ENCODE measurements at places on chromosomes 3 and 15.

DNA sequence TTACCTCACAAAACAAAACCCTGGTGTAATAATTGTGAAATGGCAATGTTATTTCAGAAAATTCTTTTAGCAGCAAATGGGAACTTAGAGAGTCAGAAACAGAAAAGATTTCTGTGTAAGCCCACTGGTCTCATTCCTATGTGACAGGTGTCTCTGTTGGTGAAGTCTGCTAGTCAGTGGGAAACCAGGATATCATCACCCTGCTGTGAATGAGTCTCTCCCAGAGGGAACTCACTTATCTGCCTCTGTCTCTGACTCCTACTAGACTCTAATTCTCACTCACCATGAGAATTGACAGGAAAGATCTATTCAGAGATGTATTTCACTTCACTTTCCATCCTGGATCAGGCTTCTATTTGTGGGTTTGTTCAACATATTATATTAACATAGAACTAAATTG lies 266.0 kb downstream of the EPHA3 start:
- no peak for DNase-seq

GRCh38 chr15:85534031-85534430 lies 153.6 kb downstream of the AKAP13 start:
- no peak for DNase-seq

- no peak for DNase-seq
Measured at GRCh38 chr3:108338901-108339545, 42.7 kb downstream of the HHLA2 start.

DNA sequence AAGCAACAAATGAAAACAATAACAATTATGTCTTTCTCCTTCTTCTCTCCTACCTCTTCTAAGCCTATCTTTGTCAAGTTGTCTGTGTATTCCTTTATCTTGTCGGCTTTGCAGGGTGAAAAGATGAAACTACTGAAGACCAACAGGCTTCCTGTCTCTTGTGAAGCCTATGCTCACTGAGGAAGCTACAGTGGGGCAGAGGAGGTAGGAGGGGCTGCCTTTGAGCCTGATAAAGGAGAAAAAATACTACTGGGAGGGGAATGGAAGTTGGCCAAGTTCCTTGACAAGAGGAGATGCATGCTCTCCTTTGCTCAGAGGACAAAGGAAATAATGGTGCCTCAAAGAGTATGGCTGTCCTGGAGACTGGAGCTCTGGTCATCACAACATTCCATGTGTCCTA lies 92.0 kb downstream of the IGSF11 start:
- DNase-seq = no peak

GRCh38 chr15:59237119-59237855 lies 30.6 kb downstream of the LDHAL6B start:
- no peak for DNase-seq

DNA sequence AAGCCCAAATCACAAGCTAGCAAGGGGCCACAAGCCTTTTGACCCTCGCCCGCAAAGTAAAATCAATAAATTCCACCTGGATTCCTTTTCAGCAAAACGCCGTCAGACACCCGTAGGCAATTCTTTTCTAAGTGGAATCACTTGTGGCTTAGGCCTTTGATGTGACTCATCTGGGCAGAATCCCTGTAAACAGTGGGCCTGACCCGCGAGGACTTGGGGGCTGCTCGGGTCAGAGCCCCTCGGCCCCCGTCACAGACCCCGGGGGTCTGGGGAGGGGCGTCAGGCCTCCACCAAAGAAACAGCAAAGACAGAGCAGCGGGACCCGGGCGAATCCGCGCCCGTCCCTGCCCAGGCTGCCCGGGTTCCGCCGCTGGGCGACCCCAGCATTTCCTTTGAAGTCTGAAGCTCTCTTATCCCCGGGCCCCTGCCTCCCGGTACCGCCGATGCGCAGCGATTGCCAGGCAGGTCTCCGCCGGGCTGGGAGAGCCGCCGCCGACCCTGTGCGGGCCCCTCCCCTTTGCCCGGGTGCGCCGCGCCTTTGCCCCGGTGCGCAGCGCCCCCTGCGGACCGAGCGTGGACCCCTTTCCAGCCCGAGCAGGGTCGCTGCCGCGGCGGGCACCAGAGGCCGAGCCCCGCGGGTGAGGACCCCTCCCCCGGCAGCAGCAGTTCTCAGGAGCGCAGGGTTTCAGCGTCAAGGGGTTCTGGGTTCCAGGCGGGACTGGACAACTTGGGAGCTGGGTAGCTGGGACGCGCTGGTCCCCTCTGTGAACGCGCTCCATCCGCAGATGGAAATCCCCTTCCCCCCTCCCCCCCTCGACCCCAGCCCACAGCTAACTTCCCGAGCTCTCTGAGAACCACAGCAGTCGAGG lies 178.3 kb downstream of the UACA start:
- no peak for DNase-seq

DNA sequence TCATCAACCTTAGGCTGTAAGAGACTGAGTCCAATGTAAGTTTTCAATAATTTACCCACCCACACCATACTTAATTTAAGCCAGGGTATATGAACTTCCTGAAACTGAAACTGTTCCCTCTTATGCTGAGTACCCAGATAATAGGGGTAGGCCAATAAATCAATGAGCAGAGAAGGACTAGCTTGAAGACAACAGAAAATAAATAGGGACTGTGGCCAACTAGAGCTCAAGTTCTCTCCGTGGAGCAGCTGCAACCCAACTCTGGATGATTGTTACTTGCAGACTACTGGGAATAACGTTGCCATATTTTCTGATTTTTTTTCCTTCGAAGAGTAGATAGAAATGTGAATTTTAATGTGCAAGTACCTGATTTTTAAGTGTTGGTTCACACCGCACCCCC lies 128.0 kb downstream of the ATG7 start:
- no peak for DNase-seq

DNA sequence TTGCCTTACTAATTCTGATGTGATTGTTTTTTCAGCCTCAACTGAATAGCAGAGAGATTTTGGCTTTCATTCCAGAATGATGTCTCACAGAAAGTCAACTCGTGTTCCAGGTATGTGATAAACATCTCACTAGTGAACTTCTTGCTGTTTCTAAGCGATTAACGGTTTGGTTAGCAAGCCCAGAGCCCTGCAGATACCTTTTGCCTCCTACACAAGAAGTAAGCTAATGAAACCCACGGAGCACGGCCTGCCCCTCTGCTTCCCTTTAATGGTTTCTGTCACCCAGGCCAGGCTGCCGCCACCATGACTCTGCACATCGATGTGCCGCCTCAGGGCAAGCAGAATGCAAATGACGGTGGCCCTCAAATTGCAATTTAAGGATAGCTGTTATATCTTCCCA lies 155.9 kb upstream of the ICE2 start:
- DNase-seq = no peak

GRCh38 chr3:11636394-11636770 lies 7.3 kb downstream of the VGLL4 start:
- DNase-seq = no peak

GRCh38 chr3:96294143-96294542 lies 520.3 kb upstream of the EPHA6 start:
- DNase-seq = no peak

GRCh38 chr15:74340150-74340549 lies 27.3 kb downstream of the CYP11A1 start:
- DNase-seq = no peak

GRCh38 chr3:123341-123740 lies 73.2 kb upstream of the CHL1 start:
- no peak for DNase-seq

DNA sequence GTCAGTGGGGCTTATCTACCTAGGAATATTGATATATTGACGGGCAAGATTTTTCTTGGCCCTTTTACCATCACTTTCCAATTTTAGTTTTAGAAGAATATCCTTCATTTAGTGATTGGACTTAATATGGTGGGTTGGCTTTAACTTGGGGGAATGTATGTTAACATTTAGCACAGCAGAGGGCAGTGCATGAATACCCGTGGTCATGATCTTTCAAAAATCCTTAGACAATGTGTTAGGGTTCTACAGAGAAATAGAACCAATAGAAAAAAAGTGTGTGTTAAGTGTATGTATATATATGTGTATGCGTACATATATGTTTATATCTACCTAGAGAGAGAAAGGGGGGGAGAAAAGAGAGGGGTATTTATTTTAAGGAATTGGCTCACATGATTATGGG lies 36.9 kb downstream of the GPR171 start:
- no peak for DNase-seq

- DNase-seq = peak; percentile 21
Measured at GRCh38 chr3:9615003-9615628, 34.2 kb upstream of the MTMR14 start.

GRCh38 chr3:4776980-4777581 lies 202.2 kb upstream of the BHLHE40 start:
- no peak for DNase-seq

DNA sequence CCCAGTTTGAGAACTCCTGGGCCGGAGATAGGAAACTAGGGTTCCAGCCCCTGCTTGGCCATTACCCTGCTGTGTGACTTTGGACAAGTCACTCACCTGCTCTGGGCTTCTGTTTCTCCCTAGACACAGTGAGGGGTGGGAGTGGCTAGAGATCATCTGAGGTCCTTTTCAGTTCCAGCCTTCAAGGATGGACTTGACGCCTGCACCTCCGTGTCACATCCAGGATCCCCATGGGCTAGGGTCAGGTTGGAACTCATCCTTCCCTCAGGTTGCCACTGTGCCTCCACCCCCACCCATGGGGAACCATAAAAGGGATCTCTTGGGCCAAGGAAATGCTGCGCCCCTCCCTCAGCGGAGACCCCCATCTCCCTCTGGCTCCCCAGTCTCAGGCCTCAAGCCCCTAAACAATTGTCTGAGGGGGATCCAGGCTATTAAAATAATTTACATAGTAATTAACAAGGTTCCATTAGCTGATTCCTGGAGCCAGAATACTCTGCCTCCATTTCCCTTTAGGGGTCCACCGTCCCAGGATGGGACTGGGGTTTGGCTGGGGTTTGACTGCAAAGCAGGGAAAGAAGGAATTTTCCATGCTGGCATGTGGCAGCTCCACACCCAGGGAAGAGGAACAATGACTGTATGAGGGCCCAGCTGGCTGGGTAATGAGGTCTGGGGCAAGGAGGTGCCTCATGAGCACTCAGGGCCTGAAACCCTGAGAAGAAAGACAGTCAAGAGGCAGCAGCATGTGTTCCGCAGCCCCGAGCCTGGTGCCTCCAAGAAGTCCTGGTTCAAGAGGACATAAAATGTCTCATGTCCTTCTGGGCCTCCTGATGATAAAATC lies 177.7 kb downstream of the SMAD6 start:
- no peak for DNase-seq

- no peak for DNase-seq
Measured at GRCh38 chr3:88149101-88149508, 654 bp upstream of the C3orf38 start.

DNA sequence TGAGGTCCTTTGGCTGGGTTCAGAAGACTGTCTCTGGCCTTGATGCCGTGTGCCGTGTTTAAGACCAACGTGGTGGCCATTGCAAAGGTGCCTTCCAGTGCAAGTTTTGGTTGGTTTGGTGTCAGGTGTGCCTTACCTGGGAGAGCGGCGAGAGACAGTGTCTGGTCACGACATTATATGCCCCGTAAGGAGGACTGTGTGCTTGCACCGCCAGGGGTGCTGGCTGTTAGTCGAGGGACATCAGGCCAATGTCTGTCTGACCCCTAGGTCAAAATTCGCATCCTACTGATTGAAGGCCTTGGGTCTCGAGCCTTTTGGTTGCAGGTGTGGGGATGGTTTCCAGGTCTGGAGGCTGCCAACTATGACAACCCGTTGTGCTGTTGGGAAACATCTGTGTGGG lies 111.9 kb downstream of the SNRPN start:
- no peak for DNase-seq

- DNase-seq = no peak
Measured at GRCh38 chr15:51907136-51907862, 64.3 kb downstream of the LEO1 start.

GRCh38 chr15:35753486-35753885 lies 207.5 kb upstream of the DPH6 start:
- DNase-seq = no peak

DNA sequence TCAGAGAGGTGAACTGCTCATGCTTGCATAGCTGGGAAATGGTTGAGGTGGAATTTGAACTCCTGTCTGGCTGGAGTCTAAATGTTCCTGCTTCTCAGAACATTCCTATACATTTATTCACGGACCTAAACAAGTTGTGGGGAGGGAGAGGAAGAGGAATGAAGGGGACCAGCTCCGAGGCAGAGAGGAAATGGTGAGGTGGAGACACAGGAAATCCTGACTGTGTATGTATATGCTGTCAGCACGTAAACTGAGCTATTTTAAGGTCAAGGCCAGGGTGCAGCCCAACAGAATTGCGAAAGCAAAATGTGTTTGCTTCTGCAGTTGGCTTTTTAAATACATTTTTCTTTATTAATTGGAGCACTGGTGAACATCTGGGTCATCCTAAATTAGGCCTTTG lies 74.1 kb upstream of the POMGNT2 start:
- no peak for DNase-seq

DNA sequence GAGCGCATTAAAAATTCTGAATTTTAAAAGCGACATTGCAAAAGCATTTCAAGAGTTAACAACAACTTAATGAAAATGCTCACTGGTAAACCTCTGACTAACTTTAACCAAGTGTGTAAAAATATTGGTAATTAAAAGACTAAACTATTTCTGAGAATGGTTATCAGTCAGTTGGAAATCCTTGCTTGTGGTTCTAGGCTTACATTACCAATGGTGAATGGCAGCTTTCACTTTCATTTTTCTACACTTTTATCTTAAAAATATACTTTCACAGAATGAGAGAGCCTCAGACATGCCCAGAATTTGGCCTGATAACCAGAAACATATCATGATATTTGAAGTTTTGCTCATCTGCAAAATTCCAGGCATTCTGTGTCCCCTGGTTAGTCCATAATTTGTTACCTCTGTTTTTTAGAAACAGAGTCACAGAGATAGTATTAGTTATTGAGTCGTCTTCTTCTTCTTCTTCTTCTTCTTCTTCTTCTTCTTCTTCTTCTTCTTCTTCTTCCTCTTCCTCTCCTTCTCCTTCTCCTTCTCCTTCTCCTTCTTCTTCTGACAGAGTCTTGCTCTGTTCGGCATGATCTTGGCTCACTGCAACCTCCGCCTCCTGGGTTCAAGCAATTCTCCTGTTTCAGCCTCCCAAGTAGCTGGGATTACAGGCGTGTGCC lies 5.5 kb upstream of the RNF111 start:
- no peak for DNase-seq

GRCh38 chr3:71754610-71755253 lies 1.1 kb downstream of the GPR27 start:
- DNase-seq = no peak

- DNase-seq = no peak
Measured at GRCh38 chr15:80155001-80155377, 2.2 kb downstream of the FAH start.

DNA sequence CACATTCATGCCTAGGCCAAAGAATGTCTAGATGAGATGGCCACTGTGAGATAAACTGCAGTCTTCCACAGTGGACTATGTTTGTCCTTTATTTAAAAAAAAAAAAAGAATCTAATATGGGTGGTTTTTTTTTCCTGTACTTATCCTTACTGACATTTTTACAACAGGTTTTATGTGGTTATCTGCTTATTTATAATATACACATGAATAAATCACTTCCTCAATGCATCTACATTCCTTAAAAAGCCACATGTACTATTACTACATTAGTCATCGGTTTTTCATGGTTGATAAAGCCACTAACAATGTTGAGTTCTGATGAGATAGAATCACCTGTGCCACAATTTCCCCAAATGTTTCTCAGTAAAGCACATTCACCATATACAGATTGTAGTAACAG lies 341.3 kb upstream of the THBS1 start:
- DNase-seq = no peak

- no peak for DNase-seq
Measured at GRCh38 chr3:97958396-97958795, 13.8 kb downstream of the RIOX2 start.

- no peak for DNase-seq
Measured at GRCh38 chr3:197174927-197175326, 123.5 kb downstream of the DLG1 start.

- DNase-seq = no peak
Measured at GRCh38 chr3:43373560-43373928, 87.2 kb downstream of the SNRK start.
